ENCODE measurements at places on chromosomes 1 and 21.

- peak; percentile 91 for DNase-seq
These were observed at the start of gene FCRLA for GRCh38 chr1:161706482-161707347. Gene FCRLA, plus strand, starts transcription at chr1:161707229. Its CDS starts 36 bp downstream, at chr1:161707265.

GRCh38 chr1:241332987-241333386 lies 24.0 kb downstream of the RGS7 start:
- no peak for DNase-seq

- no peak for DNase-seq
These were observed 10.8 kb downstream of the PIK3C2B start for GRCh38 chr1:204483791-204484190.

GRCh38 chr1:156801409-156802121 lies 15.1 kb downstream of the SH2D2A start:
- DNase-seq = no peak

- no peak for DNase-seq
These were observed 32.3 kb downstream of the TNN start for GRCh38 chr1:175099916-175100315.

GRCh38 chr1:77245830-77246229 lies 26.6 kb upstream of the PIGK start:
- DNase-seq = no peak

DNA sequence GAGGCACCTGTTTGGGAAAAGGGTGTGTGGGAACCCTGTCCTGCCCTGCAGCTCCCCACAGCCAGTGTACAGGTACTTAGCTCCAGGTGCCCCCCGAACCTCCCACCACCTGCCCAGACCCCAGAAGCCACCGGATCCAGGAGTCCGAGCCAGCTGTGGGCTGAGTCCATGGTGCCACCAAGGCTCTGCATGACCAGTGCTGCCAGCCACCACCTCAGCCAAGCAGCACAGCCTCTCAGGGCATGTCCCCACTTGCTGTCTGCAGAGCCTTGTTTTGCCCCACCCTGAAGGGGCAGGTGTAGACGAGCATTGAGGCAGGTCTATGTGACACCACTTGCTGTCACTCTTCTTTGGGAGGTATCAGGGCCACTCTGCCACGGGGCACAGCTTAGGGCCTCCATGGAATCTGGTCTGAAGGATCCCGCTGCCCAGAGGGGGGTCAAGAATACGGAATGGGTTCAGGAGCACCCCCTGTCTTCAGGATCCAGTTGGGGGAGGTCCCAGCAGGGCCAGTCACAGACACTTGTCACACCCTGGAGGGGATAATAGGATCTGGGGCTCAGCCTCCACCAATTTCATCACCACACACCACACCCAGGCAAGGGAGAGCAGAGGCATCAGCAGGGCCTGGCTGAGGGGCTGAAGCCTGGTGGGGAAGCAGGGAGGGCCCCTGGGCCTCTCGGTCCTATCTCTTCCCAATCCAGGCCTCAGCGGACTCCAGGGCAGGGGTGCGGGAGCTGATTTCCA lies 27.7 kb downstream of the ARHGEF19 start:
- no peak for DNase-seq

GRCh38 chr1:21262293-21263051 lies 27.8 kb downstream of the ECE1 start:
- DNase-seq = peak; percentile 86
